MCF 10A (cell line): ENCODE measurements at places on chromosomes 16 and 17. TPM values are rescaled to one million over a fixed set of nuclear protein-coding genes. Genes with fewer than 3 reads are reported as not detected.

GRCh38 chr16:52470585-52470984, 76.4 kb downstream of the TOX3 start:
- no peaks in the 10 kb centered on the region for H3K4me1 ChIP-seq
- no peak overlapping the region for H3K4me3 ChIP-seq
- H3K27me3 ChIP-seq: no peaks in the 10 kb centered on the region
- H3K36me3 ChIP-seq: no peaks in the 10 kb centered on the region
- no peak for DNase-seq

- peak; percentile 71 for DNase-seq
- H3K27ac ChIP-seq: peak overlapping the region; percentile 38
- H3K27me3 ChIP-seq: no peaks in the 10 kb centered on the region
- H3K4me3 ChIP-seq: no peak overlapping the region
- peaks cover 17% of the 10 kb centered on the region for H3K4me1 ChIP-seq
- no peaks in the 10 kb centered on the region for H3K36me3 ChIP-seq
Measured at GRCh38 chr17:5516060-5516792, 29.9 kb downstream of the MIS12 start.

DNA sequence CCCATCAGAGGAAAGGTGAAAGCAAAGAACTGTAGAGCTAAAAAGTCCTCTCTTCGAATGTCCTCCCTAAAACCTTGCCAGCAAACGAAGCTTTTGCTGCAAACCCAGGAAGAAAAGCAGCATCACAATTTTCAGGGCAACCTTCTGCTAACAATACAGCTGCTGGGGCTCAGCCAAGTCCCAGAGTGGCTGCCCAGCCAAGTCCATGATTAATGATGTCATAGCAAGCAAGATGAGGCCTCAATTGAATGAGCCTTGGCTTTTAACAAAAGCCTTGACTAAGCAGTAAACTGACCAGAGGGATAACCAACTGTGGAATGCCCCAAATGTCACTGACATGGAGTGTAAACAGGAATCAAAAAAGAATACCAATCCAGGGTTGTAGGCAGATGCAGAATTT, 342.7 kb downstream of the PMP22 start:
- H3K27me3 ChIP-seq: no peaks in the 10 kb centered on the region
- H3K36me3 ChIP-seq: no peaks in the 10 kb centered on the region
- H3K4me1 ChIP-seq: no peaks in the 10 kb centered on the region
- H3K27ac ChIP-seq: no peak overlapping the region

- DNase-seq: no peak
- no peak overlapping the region for H3K4me3 ChIP-seq
- H3K36me3 ChIP-seq: no peaks in the 10 kb centered on the region
- no peaks in the 10 kb centered on the region for H3K27me3 ChIP-seq
- H3K27ac ChIP-seq: no peak overlapping the region
- H3K4me1 ChIP-seq: no peaks in the 10 kb centered on the region
Measured at GRCh38 chr17:8788998-8789397, 10.2 kb downstream of the MFSD6L start.

DNA sequence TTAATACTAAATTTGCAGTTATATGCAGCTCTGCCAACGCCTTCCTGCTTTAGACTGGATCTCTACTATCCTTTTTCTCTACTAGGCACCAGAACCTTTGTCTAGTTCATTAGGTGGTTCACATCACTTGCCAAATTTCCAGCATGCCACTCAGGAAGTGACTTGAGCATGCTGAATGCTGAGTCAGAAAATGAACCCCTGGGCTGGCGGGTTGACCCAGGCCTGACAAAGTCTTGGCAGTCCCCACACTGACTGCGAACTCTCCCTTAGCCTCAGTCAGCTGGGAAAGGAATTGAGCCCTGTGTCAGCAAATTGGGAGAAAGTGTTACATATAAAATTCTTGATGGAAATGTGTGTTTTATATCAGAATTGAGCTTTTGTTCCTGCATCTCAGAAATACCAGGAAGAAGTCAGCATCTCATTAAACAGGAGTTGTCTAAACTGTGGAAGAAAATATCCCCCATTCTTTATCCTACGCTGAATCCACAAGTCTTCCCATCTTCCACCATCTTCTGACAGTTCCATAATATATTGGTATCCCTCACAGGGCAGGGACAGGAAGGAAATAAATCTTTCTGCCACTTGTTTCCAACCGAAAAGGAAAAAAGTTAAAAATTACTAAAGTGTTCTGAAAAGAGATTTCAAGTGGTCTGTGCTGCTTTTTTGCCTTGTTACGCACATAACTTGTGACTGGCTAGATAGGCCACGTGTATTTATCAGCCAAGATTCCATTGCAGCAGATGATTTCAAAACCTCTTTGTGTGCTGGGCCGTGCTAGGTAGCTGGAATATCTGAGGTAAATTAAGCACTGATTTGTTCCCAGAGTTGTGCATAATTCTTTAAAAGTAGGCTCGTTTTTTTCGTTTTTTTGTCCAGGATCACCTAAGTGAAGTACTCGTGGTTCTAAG, 16.7 kb upstream of the SLC12A3 start:
- peak; percentile 78 for DNase-seq
- peaks cover 32% of the 10 kb centered on the region for H3K4me1 ChIP-seq
- peak overlapping the region; percentile 73 for H3K27ac ChIP-seq
- H3K27me3 ChIP-seq: no peaks in the 10 kb centered on the region
- peak overlapping the region; percentile 21 for H3K4me3 ChIP-seq

DNA sequence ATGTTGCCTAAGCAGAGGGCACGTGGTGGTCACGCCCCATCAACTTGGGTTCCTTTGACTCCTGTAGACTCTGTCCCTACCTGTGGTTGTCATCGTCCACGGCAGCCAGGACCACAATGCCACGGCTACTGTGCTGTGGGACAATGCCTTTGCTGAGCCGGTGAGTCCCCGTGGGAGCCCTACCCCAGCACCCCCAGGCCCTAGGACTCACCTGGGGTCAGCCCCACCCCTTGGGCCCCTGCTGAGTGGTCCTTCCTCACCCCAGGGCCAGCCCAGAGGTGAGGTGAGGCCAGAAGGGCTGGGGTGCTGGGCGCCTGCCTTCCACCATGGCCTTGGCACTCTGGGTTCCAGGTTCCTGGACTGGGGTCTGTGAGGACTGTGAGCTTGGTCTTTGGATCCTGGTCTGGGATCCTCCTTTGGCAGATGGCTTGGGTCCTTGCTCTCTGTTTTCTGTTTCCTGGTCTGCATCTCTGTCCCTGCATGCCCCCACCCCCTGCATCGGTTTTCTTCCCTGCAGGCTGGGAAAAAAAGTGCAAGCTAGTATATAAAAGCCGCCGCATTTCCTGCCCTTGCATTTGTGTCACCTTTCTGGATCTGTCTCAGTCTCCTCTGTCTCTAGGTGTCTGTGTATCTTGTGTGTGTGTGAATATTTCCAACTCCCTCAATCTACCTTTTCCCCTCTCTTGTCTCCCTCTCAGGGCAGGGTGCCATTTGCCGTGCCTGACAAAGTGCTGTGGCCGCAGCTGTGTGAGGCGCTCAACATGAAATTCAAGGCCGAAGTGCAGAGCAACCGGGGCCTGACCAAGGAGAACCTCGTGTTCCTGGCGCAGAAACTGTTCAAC, 17.5 kb downstream of the STAT5A start:
- H3K27ac ChIP-seq: no peak overlapping the region
- H3K27me3 ChIP-seq: peaks cover 10% of the 10 kb centered on the region
- no peaks in the 10 kb centered on the region for H3K4me1 ChIP-seq
- no peak for DNase-seq

DNA sequence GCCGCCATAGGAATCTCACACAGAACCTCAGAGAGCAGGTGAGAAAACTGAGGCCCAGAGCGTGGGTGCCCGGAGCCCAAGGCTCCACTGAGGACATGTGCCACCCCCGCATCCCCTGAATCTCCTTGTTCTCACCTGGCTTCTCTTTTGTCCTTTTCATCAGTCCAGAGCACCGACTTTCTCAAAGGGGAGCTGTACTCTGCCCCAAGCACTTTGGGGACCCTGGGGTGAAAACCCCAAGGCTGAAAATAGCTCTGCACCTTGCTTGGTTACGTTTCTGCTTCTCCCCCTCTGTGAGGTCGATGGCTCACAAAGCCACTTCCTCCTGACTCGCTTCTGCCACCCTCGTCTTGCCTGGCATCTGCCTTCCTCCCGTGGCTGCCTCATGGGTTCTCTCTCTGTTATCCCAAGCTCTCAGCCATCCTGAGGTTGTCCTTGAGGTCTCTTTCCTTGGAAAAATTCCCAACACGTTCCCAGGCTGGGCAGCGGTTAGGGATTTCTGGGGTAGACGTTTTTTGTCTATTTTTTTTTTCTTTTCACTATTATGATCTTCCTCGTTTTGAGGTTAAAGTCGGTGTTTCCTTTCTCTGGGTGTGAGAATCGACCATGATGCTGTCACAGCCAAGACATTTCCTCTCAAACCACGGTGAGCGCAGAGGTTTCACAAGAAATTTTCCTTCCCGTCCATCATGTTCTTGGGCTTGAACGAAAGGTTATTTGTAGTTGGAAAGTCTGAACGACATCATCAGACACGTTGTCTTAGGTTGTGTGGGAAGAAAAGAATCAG, 37.2 kb downstream of the IRF8 start:
- peaks cover 90% of the 10 kb centered on the region for H3K27me3 ChIP-seq
- no peaks in the 10 kb centered on the region for H3K4me1 ChIP-seq
- DNase-seq: no peak
- no peak overlapping the region for H3K4me3 ChIP-seq

GRCh38 chr17:76530095-76530723, 7.3 kb downstream of the CYGB start:
- no peaks in the 10 kb centered on the region for H3K36me3 ChIP-seq
- no peak overlapping the region for H3K4me3 ChIP-seq
- H3K4me1 ChIP-seq: peaks cover 18% of the 10 kb centered on the region
- no peak overlapping the region for H3K27ac ChIP-seq
- no peak for DNase-seq

GRCh38 chr16:51916231-51916630, 630.7 kb downstream of the TOX3 start:
- DNase-seq: no peak
- H3K4me1 ChIP-seq: no peaks in the 10 kb centered on the region
- no peak overlapping the region for H3K27ac ChIP-seq
- no peak overlapping the region for H3K4me3 ChIP-seq

DNA sequence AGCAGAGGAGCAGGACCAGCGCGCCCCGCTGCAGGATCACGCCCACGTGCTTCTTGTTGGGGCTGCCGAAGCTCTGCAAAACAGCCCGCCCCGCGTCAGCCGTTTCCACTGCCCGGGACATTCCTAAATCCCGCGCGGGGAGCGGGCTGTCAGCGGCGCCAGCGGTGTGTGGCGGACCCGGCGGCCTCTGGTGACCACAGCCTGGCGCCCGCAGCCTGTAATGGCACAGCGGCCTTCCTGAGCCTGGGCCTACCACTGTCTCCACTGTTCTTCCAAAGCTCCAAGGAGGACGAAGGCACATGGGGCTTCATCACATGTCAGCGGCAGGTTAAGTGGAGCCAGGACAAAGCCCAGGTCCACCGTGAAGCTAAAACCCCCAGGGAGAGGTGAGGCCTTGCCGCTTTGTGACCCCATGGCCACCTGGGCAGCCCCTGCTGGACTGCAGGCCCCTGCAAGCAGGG, 2.5 kb downstream of the SLC47A2 start:
- H3K36me3 ChIP-seq: no peaks in the 10 kb centered on the region
- peaks cover 5% of the 10 kb centered on the region for H3K4me1 ChIP-seq

- H3K4me3 ChIP-seq: no peak overlapping the region
- H3K4me1 ChIP-seq: no peaks in the 10 kb centered on the region
- DNase-seq: peak; percentile 60
- peaks cover 37% of the 10 kb centered on the region for H3K36me3 ChIP-seq
Measured at GRCh38 chr16:53282975-53283946, 151.0 kb upstream of the RBL2 start.

Gene ZPBP2
- not detected in 2 replicates for total RNA-seq

Gene ZNF423
- not detected in 2 replicates for total RNA-seq

Gene RND2
- total RNA-seq: 0.16 TPM in 1 of 2 replicates, not detected in the other

Gene SNX20
- not detected in 2 replicates for total RNA-seq

Gene RGS11
- 1.7 and 3.6 TPM in 2 replicates for total RNA-seq

Gene CCL1
- total RNA-seq: not detected in 2 replicates

Gene CA7
- not detected in 2 replicates for total RNA-seq

Gene SLC16A6
- 1.4 and 1.6 TPM in 2 replicates for total RNA-seq

Gene HOXB1
- total RNA-seq: not detected in 2 replicates
